ENCODE measurements at places on chromosomes 16 and 17.

- no peak for DNase-seq
Observed at GRCh38 chr17:47203984-47204721, 5.0 kb upstream of the MYL4 start.

GRCh38 chr17:337866-338265 is 14.7 kb downstream of the RPH3AL start:
- DNase-seq = no peak

DNA sequence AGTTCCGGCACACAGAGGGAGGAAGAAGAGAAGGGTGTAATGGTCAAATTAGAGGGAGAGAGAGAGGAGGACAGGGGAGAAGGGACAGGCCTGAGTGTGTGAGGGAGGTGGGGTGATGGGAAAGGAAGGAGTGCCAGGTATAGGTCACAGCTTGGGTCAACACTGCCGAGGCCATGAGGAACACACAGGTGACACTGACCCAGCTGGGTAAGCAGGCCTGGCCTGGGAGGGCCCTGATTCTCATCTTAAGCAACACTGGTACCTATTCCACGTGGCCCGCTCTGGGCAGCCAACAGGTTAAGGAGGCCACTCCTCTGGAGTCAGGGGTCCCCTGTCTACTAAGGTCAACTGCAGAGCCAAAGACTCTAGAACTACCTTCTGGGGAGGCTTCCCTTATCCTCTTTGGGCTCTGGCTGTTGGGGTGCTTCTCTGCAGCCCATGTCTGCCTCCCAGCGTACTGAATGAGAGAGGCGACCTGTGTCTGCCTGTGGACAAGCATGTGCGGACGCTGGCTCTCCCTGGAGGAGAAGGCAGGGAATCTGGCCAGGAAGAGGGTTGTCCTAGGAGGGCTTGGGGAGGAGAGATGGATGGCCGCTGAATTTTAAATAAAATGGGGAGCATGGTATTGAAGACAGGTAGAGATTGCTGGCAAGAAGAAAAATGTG is 57.6 kb downstream of the RGS9 start:
- no peak for DNase-seq

GRCh38 chr17:79071161-79071740 is 3.4 kb upstream of the ENGASE start:
- no peak for DNase-seq

DNA sequence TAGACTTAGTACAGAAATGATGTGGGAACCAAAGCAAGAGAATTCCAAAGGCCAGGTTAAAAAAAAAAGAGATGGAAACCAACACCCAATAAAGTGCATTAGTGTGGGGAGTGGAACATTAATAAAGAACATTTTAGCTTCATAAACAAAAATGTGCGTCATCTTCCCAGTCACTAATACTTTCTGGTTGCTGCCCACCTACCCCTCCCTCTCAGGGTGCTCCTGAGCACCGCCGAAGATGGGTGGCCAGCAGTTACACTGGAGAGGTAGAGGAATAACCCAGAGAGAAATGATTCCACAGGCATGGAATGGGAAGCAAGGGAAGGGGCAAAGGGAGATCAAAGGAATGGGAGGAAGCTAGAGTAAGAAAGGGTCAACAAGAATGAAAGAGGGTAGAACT is 6.0 kb upstream of the CHD3 start:
- DNase-seq = peak; percentile 44

- no peak for DNase-seq
Observed at GRCh38 chr17:9839433-9839832, 13.7 kb downstream of the GLP2R start.

- DNase-seq = no peak
Observed at GRCh38 chr17:75273977-75274708, 3.1 kb upstream of the MIF4GD start.

- no peak for DNase-seq
Observed at GRCh38 chr16:59339871-59340270, 605.8 kb upstream of the GOT2 start.

- no peak for DNase-seq
Observed at GRCh38 chr16:56626685-56627084, 1.1 kb downstream of the MT1E start.

GRCh38 chr17:35529866-35530265 is 7.6 kb downstream of the SLFN12L start:
- no peak for DNase-seq

GRCh38 chr16:21996923-21997696 is 3.8 kb downstream of the PDZD9 start:
- no peak for DNase-seq

GRCh38 chr16:89593841-89594240 is 18.3 kb downstream of the CPNE7 start:
- DNase-seq = no peak

DNA sequence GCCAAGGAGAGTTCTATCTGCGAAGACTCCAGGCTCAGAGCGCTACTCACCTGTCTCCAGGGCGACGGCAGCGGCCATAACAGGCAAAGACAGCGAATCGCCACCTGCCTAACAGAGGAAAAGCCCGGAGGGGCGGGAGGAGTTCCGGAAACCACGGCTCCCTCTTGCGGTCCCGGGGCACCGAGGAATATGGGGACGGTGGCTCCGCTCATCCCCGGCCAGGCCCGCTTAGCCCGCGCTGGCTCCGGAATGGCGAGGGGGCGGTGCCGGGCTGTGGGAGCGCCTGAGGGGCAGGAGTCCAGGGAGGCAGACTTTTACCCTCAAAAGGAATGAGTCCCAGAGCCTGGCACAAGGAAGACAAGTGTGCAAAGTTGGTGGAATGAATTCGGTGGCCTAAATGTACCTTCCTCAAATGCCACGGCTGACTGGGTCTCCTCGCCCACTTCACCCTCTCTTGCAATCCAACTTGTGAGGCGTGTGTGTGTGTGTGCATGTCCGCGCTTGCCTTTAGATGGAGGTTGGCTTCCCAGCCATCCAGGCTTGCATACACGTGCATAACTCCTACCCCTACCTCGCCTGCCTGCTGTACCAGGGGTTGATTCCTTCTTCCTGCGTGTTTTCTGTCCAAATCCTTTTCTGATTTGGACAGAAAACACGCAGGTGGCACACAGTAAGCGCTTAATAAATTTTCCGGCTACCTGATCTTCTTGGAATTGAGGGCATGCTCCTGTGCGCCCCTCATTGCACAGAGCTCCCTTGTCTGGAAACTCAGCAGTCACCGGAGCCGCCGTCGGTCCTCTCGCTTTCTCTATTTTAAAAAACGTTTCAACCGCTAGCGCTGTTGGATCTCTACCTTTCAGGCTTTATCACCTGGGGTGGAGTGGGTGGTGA is 3.5 kb downstream of the C17orf100 start:
- DNase-seq = peak; percentile 20

DNA sequence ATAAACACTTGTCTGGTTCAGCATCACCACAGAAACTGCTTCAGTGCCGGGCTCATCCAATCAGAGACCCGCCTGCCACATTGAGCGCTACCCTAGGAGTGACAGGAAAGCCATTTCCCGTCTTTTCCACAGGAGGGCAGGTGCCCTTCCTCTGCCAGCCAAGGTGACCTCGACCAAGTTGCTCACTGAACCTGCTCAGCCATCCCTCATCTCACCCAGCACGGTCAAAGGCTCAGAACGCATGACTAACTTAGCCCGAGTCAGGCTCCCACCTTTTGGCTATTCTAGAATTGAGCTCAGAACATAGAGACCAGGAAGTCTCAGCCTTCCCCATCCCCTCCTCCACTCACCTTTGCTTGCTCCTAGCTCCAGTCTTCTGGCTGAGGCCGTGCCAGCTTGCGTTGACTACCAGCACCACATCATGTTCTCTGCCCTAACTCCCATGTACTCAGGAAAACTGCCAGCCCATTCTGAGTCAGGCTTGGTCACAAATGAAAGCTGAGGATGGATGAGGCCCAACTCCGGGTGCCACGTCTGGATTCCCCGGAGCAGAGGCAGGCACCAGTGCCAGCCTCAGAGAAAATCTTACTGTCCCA is 15.6 kb downstream of the MRPS23 start:
- no peak for DNase-seq

DNA sequence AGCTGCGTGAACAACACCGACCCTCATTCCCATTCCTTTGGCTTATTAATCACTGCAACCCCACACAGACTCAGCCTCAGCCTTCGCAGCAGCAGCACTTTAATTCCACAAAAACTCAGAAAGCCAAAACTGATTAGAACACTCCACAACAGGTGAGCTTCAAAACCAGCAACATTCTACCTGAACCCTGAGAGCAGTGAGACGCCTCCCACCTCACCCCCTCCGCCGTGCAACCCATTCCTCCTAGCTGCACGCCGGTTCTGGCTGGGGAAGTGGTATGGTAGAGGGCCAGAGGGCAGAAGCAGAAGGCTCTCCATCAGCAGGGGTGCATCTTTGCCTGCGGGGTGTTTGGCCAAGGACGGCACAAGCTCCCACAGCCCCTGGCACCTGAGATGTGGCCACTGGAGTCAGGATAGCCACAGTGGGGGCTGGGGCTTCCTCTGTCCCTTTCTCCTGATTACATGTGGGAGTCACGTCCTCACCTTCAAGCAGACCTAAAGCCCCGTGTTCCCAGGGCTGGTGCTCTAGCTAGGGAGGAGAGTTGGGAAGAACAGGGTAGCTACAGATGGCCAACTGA is 1.6 kb downstream of the BORCS6 start:
- DNase-seq = no peak

DNA sequence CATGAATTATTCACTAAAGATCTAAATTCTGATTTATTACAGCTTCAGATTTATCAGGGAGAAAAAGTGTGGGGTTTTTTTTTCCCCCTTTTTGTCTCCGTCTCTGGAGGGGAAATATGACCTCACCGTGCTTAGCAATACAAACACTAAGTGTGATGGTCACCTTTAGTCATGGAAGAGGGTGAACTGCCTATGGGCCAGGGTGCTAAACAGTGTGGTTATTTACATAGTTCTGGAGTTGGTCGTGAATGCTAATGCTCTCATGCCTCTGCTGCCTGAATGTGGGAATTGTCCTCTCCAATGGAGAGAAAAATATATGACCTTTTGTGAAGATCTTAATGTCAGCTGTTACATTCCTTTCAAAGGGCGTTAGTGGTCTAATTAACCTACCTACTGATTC is 44.8 kb upstream of the MSI2 start:
- no peak for DNase-seq

GRCh38 chr16:50323335-50324011 is 45.3 kb downstream of the BRD7 start:
- DNase-seq = peak; percentile 67

GRCh38 chr16:69440250-69440649 is 15.8 kb downstream of the CYB5B start:
- DNase-seq = no peak

GRCh38 chr16:35862242-35862641 is 2402.8 kb downstream of the TP53TG3F start:
- no peak for DNase-seq

DNA sequence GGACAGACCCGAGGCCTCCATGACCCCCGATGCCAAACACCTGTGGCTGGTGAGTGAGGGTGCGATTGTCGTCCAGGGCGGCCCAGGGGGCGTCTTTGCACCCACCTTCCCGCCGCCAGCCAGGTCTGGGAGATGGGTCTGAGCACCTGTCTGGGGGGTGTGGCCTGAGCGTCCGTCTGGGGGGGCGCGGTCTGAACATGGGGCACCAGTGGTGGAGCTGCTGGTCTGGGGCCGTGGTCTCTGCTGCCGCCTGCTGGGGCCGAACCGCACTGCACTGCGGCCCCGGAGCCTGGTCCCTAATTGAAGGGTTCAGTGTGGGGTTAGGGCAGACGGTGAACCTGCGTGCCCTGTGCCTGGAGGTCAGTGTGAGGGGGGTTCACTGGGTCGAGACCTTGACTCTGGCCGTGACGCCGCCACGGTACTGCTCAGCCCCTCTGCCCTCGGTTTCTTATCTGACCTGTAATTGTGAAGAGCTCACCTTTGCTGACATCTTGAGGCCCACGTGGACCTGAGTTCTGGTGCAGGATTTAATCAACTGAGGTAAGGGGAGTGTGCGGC is 12.6 kb upstream of the TCF25 start:
- DNase-seq = no peak

DNA sequence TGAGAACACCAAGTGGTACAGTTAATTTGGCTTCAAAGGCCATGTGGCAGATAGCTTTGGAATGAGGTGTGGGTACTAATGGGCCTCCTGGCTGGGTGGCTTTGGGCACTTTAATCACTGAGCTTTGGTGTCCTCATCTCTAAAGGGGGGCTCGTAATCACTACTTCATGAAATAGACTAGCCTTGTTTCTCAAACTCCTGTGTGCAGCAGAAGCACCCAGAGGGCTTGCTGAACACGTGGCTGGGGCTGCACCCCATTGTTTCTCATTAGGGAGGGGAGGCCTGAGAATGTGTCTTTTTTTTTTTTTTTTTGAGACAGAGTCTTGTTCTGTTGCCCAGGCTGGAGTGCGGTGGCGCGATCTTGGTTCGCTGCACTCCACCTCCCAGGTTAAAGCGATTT is 5.8 kb downstream of the EPN2 start:
- no peak for DNase-seq

DNA sequence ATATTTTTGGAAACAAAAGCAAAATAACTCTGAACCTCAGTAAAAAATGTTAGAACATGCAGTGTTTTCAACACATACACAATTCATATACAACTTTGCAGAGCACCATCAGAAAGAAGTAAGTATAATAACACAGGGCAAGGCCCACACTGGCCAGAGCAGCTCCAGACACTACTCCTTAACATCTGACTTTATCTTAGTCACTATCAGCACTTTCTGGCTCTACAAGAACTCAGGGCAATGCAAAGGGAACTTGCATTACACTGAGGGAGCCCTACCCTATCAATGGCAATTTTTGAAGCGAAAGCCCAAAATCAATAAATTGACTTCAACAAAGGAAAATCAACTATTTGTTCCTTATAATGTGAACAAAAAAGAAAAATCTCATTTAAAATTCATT is 16.5 kb downstream of the RNF157 start:
- no peak for DNase-seq

- no peak for DNase-seq
Observed at GRCh38 chr17:61413661-61414126, 14.1 kb downstream of the TBX2 start.

DNA sequence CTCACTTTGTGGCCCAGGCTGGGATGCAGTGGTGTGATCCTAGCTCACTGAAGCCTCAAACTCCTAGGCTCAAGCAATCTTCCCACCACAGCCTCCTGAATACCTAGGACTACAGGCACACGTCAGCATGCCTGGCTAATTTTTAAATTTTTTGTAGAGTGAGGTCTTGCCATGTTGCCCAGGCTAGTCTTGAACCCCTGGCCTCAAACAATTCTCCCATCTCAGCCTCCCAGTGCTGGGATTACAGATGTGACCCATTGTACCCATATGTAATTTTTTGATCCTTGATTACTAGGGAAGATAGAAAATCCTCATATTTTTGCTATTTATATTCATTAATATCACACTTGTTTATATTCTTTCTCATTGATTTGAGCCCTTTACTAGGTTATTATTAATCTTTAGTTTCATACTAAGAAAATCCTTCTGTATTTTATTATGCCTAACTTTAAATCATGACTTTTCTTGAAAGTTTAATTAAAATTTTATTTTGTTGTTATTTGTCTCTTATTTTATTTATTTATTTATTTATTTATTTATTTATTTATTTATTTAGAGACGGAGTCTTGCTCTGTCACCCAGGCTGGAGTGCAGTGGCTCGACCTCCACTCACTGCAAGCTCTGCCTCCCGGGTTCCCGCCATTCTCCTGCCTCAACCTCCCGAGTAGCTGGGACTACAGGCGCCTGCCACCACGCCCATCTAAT is 75.4 kb downstream of the BCAS3 start:
- no peak for DNase-seq
